ENCODE measurements at places on chromosomes 2 and 18.

DNA sequence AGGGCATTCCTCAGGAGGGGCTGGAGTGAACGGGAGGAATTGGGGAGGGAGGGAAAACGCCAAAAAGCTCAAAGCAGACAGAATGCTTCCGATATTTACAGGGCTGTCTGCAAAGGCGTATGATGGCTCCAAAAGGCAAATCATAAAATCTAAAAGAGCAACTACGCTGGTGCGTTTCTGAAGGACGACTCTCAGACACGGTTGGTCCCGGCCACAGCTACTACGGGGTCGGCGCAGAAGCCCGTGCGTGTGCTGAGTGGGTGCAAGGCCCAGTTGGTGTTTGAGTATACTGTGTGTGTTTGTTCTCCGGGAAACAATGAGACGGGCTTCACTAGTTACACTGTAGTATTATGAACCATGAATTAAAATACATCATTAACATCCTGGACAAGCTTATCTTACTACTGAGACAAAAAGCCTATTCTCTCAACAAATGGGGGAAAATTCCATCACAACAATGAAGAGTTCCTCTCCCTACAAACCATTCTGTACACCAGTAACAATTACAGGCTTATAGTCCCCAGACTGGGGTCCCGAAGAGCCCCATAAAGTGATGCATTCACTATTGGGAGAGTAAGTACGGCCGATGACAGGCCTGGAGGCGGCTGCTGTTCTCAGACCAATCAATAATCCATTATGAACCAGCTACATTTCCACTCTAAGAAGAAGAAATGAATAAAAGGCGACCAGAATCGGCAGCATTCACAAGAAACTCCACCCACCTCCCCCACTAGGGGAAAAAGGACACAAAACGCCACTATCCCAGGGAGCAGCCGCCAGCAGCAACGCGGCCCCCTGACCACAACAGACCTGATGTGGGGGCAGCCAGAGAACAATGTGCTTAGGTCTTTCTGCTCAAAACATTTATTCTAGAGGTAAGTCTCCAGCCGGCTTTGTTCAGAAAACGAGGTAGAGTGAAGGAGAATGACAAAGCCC lies 43.4 kb downstream of the ZNF516 start:
- no peak for DNase-seq

DNA sequence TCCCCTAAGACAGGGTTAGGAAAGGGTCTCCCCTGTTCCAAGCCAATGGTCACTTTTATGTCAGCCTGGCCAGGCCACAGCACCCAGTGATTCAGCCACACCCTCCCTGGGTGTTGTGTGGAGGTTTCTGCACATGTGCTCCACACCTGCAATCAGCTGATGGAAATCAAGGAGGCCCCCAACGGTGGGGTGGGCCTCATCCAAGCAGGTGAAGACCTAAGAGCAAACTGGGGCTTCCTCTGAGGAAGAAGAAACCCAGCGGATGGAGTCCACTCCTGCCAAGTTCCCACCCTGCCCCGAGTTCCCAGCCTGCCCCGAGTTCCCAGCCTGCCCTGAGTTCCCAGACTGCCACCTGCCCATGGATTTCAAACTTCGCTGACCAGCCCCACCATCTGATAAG lies 55.4 kb downstream of the KIF1A start:
- DNase-seq = no peak

DNA sequence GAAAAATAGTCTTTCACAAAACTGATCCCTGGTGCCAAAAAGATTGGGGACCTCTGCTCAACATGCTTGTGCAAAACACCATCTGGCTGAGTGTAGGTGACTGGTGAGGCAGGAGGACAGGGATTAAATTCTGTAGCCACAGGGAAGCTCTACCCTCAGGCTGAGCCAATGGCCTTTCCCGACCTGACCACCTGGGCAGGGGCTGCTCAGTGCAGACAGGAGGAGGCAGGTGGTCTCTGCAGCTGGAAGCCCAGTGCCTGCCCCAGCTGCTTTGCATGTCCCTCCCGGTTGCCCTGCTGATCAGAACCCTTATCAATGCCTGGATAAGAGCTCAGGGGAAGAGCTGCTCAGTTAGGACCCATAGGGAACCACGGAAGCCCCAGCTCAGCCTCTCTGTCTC lies 235.3 kb downstream of the ANKRD36 start:
- DNase-seq = no peak

DNA sequence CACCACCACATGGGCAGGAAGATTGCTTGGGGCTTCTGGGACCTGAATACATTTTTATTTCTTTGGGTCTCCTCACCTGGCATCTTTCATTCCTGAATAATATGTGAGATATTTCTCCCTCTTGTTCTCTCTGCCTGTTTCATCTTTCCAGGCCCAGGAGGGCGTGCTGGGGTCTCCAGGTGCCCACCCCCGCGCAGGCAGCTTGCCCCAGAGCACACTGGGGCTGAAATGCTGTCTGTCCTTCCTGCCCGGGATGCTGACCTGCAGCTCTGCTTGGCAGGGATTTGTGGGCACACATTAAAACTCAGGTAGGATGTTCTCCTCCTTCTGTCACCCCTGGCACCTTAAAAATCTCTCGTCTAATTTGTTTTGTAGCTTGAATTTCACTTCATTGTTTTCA lies 39.7 kb upstream of the TEX51 start:
- no peak for DNase-seq

DNA sequence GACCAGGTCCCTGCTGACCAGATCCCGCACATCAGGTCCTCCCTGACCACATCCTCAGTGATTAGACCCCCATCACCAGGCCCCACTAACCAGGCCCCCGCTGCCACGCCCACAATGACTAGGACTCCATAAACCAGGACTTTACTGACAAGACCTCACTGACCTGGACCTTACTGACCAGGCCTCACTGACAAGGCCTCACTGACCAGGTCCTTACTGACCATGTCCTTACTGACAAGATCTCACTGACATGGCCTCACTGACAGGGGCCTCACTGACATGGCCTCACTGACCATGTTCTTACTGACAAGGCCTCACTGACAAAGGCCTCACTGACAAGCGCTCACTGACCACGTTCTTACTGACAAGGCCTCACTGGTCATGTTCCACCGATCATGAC lies 107.9 kb upstream of the TEKT4 start:
- no peak for DNase-seq

DNA sequence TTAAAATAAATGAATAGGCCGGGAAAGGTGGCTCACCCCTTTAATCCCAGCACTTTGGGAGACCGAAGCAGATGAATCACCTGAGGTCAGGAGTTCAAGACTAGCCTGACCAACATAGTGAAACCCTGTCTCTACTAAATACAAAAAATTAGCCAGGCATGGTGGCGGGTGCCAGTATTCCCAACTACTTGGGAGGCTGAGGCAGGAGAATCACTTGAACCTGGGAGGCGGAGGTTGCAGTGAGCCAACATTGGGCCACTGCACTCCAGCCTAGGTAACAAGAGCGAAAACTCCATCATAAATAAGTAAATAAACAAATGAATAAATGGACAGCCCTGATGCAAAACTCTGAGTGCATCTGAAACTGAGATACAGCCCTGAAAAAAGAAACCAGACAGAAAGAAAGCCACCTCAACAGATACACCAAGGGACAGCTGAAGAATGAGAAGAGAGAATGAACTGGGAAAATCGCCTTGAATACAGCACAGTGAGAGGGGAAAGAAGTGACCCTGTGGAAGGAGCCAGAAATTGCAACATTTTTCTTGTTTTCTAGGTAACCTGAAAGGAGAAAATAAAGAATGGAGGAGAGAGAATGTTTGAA lies 64.4 kb downstream of the TRABD2A start:
- no peak for DNase-seq

DNA sequence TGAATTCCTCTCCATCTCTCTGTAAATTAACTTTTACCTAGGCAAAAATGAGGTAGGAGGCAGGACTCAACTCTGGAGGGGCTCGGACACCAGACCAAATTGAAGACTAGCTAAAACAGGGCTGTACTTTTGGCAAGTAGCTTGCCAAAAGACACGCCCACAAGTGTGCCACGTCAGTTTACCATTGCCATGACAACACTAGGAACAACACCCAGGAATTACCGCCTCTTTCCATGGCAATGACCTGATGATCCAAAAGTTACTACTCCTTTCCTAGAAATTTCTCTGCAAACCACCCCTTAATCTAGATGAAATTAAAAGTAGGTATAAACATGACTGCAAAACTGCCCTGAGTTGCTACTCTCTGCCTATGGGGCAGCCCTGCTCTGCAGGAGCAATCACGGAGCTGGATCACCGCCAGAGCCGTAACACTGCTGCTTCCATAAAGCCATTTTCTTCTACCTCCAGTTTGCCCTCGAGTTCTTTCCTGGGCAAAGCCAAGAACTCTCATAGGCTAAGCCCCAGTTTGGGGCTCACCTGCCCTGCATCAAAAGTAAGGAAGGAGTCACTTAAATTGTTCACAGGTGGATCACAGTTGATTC lies 66.0 kb upstream of the FAM136A start:
- no peak for DNase-seq

GRCh38 chr2:142914507-142915313 lies 37.2 kb downstream of the KYNU start:
- no peak for DNase-seq

GRCh38 chr2:81650048-81650971 lies 1345.8 kb upstream of the LRRTM1 start:
- DNase-seq = no peak

- no peak for DNase-seq
Observed at GRCh38 chr18:54843314-54843713, 15.0 kb downstream of the RAB27B start.

DNA sequence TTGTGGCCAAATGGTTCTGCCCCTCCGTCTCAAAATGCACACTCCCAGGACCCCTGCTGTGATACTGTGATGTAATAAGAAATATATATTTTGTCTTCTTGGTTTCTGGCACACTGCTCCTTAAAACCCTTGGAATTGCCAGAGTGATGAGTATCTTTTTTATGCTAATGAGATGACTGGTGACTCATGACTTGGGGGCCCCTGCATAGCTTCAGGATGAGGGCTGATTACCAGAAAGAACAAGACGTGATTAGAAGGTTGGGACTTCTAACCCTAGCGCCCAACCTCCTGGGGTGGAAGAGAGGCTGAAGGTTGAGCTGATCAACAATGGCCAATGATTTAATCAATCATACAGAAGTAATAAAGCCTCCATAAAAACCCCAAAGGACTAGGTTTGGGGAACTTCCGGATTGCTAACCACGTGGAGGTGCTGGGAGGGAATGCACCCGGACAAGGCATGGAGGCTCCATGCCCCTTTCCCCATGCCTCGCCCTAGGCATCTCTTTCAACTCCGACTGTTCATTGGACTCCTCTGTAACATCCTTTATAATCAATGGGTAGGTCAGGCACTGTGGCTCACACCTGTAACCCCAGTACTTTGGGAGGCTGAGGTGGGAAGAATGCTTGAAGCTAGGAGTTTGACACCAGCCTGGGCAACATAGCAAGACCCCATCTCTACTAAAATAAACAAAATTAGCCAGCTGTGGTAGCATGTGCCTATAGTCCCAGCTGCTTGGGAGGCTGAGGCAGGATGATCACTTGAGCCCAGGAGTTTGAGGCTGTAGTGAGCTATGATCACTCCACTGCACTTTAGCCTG lies 89.1 kb downstream of the HS1BP3 start:
- DNase-seq = no peak

DNA sequence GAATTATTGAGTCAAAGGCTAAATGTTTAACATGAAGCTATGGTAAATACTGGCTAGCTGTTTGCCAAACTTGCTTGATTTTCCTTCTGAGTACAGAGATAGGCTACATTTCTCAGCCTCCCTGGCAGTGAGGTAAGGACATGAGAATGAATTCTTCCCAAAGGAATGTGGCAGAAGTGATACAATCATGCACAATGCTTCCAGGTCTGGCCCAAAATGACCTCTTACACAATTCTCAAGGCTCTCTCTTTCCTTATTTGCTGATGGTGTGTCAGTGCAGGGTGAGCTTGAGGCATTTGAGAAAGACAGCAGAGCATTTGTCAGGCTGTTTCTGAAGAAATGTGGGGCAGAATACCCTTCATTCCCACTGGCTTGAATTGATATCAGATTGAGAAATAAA lies 95.6 kb upstream of the NABP1 start:
- peak; percentile 55 for DNase-seq

- peak; percentile 48 for DNase-seq
Observed at GRCh38 chr2:208025037-208025813, at the start of gene PLEKHM3. Gene PLEKHM3 (minus strand): TSS chr2:208025527. CDS start chr2:208001639, 23,888 bp downstream.

- no peak for DNase-seq
Observed at GRCh38 chr2:96356889-96357288, 21.3 kb downstream of the NCAPH start.

- DNase-seq = no peak
Observed at GRCh38 chr2:224910574-224910925, 131.7 kb downstream of the DOCK10 start.

- DNase-seq = no peak
Observed at GRCh38 chr18:79933765-79934164, 17.7 kb downstream of the SLC66A2 start.

DNA sequence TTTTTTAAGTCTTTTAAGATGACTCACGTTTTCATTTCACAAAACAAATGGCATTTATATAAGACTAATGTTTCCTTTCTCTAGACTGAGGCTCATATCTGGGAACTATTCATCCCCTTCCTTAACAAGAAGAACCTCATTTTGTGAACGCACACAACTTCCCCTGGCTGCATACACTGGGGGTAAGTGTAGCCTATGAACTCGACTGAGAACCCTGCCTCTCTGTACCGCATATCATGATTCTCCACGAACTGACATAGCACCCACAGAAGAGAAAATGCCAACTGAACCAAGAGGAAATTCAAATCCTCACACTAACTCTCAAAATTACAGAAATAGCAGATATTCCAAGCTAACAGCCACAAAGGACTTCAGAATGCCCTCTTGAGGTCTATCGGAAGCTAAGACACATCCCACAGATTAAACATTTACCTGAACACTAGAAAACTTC lies 236.7 kb downstream of the TCF4 start:
- DNase-seq = peak; percentile 4

- DNase-seq = no peak
Observed at GRCh38 chr2:127546797-127547196, 11.3 kb downstream of the MYO7B start.

GRCh38 chr2:113309655-113310387 lies 31.1 kb upstream of the PAX8 start:
- DNase-seq = no peak

- DNase-seq = no peak
Observed at GRCh38 chr2:111159641-111160040, 38.9 kb downstream of the BCL2L11 start.

DNA sequence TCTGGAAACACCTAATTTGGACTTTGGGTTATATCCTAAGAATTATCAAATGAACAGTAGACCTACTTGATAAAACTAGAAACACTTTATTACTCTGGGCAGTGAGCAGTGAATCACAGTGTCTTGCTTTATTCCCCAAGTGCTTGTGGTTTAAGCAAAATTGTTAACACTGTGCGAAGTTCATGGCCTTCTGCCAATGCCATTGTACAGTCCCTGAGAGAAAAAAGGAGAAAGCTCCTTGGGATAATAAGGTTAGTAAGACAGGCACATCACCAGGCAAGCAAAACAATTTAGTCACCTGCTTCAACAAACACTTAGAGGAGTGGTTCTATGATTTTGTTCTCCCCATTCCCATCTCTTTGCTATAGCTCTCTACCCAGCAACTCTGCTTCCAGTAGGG lies 39.8 kb downstream of the ADCYAP1 start:
- no peak for DNase-seq

DNA sequence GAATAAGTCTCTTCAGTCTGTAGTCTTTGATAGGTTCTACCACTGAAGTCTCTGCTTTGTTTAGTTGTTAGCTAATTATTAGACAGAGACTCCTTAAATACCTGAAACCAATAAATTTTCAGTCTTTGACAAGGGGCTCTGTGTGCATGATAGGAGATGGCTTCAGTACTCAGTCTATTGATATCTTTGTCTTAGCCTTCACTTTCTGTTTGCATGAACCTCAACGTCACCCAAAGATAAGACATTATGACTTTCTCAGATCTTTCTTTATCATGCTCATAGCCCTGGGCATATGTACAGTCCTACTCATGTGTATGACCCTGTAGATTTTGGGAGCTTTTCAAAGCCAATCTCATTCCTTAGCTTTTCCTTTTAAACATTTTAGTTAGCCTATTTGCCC lies 183.5 kb upstream of the GCFC2 start:
- no peak for DNase-seq
